Activated naive CD4-positive, alpha-beta T cell (primary cell): ENCODE measurements at places on chromosomes 1 and 21.
A peak's percentile ranks its signal among the peaks of the same experiment; 100 is the strongest.

GRCh38 chr1:153976819-153977249 is 640 bp downstream of the JTB start:
- no peak for DNase-seq

- no peak for DNase-seq
Observed at GRCh38 chr1:33088119-33088906, 7.4 kb downstream of the AZIN2 start.

- DNase-seq, result no peak
Observed at GRCh38 chr1:211487672-211488208, 4.2 kb downstream of the RD3 start.

- DNase-seq, result no peak
Observed at GRCh38 chr1:245571815-245572294, 417.1 kb downstream of the KIF26B start.

GRCh38 chr1:84361796-84362195 is 36.5 kb upstream of the DNASE2B start:
- no peak for DNase-seq

DNA sequence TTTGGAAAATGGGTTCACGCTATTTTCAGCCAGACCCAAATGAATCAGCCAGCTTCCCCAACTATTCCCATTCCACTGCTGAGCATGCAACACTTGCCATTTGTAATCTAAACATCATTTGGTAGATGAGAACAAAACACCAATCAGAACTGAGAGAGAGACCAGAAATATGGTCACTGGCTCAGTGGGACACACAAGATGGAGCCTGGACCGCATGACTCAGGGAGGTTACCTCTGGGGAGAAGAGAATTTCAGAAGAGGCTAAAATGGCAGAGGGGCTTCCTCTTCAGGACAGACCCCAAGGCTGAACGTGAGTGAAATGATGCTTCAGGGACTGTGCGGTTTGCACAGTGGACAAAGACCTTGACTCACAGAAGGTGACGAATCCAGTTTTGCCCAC is 126.6 kb downstream of the URB2 start:
- DNase-seq, result no peak

DNA sequence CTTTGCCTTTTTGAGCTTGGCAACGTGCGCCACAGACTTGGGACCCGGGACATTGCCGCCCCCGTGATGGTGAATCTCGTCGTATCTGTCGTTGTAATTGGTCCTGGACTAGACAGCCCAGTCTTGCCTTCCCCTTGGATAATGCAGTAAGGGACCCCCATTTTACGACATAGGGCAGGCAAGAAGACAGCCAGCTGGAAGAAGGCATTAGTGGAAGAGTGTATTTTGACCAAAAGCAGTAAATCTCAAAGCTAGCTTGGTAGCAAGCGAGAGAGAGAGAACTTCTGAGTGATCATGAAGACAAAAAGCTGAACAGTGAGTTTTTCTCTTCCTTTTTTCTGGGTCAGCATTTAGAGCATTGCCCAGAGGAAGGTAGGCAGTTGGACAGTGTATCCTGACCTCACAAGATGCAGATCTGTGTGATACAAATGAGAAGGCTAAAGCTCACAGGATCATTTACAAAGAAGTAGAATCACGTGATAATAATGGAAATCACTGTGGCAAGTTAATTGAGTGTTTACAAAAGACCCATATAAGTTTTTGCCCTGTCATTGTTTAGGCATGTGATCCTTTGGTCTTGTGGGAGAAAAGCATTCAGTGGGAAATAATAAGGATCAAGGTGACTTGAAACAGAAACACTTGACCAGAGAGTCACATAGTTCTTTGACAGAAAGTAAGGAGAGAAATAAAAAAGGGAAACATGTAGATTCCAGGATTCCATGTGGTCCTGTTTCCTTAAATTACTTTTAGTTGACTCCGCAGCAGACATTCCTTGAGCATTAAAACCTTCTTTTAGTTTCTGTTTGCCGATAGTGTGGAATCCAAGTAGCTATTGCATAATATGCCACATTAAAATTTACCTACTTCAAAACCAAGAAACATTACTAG is 66.3 kb downstream of the CNST start:
- DNase-seq, result no peak

DNA sequence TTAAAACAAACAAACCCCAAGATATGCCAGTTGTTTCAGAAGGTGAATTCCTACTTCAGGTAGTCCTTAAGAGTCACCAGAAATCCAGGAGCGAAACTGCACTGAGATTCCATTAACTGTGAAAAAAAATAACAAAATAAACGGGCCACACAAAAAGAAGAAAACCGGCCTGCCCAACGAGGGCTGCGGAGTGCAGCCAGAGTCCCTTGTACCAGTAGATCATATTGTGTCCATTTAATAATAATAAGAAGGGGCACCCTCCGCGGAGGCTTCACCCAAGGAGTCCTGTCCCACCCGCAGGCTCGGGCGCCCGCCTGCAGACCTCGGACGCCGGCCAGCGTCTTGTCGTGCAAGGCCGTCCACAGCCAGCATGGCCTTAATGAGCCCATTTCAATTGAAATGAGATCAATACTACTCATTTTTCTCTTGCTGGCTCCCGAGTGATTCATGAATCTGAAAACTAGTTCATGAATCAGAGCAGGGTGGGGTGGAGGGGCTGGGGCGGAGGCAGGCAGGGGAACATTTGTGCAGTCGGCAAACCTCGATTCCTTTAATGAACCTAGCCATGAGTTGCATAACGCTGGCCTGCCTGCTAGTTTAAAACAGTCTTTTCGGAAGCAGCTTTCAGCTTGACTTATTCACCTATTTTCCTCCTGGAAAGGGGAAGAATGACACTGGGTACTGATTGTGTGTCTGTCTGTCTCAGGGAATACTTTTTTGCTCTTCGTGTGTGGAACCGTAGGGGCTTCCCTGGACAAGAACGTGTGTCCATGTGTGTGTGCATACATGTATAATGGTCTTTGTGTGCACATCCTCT is 113.1 kb upstream of the IRF2BP2 start:
- no peak for DNase-seq

- DNase-seq, result no peak
Observed at GRCh38 chr1:45299981-45300668, 26.6 kb upstream of the HPDL start.

DNA sequence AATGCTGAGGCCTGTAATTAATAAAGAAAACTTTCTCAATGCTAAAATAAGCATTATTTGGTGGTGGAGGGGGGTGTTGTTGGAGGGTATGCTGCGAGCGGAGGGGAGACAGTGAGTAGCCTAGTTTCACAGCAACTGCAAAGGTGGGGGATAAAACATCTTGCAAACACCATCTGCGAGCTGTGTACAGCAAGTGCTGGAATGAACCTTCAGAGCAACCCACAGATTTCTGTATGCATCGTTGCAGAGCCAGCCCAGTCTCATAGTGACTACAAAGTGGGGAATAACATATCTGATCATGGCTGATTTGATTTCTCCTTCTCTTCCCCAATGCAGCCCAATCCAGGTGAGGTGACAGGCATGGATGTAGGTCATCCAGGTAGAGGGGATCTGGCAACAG is 80.7 kb upstream of the COG2 start:
- no peak for DNase-seq

DNA sequence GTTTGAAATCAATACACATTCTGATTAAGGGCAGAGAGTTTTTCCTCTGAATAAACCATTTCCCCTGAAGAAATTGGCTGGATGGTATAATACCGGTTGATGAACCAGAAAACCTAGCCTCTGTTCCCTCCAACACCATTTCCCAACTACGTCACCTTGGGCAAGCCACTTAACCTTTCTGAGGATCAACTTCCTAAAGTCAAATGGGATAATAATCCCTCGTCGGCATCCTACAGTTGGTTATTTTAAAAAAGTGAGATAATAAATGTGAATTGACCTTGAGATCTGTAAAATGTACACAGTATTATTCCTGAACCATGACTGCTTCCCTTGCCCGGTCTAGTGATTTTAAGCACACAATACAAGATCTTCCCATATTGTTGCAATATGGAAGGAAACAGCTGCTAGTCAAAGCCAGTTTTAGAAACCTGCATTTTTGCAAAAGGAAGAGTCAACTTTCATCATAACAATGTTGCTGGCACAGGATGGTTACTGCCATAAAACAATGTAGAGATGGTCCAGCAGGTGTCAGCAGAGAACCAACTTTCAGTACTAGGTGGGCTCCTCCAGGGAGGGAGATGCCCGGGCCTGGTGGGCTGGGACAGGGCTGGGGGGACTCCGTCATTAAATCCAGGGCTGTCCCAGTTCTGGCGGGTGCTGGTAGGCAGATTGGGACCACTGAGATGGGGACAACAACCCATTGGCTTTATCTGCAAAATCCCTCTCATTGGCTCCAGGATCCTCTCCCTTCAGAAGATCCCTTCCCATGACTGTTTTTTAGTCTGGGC is 5.2 kb upstream of the HLX start:
- no peak for DNase-seq

DNA sequence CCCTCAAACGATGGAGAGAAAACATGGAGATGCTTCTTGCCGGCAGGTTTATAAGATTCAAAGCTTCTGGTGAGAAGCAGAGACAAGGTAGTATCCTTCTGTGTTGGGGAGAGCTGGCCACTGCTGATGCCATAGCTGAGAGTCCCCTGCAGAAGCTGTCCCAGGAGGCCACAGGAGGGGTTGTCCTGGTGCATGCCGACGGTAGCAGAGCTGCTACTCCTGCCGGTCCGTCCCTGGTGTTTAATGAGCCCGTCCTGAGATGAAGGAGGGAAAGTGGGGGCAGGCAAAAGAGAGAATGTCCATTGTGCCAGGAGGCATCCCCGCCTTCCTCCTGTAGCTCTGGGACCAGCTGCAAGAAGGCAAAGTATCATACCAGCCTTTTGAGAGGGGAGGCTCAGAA is 10.4 kb upstream of the C2CD2 start:
- DNase-seq, result no peak

DNA sequence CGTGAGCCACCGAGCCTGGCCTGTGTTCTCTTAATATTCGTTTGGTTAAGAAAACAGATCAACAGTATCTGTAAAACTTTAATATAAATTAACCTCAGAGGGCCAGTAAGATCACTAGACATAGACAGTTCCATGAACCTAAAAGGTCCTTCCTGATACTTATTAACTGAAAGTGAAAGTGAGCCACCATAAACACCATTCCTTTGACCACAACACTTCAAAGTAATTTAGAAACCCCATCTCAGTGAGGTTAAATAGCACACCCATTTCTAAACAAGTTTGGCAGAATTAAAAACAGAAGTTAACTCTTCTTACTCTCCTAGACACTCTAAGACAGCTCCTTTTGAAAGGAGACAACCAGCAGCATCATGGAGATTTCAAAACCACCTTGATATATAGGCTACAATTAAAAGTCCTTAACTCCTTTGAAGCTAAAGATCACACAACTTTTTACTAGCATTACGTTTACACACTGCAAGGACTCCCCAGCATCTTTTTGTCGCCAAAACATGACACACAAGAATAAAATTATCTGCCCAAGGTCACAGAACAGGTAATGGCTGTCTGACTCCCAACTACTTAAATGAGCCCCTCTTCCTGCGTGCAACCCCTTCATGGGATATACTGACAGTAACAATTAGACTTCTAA is 2.2 kb downstream of the RNF19B start:
- no peak for DNase-seq

DNA sequence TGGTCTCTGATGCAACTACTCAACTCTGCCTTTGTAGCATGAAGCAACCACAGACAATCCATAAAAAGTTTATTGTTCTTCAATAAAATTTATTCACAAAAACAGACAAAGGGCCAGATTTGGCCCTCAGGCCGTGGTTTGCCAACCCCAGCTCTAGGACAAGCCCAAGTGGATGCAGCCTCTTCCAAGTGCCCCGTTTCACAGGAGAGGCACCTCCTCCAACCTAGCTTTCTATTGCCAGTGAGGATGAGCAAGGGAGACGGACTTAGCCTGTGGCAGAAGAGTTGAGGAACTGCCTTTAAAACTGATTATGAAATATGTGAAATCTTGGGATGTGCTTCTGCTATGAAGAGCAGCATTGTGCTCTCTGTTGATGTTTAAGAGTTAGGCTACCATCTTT is 105.4 kb downstream of the PSMG1 start:
- DNase-seq, result no peak

- DNase-seq, result no peak
Observed at GRCh38 chr21:35840197-35840799, 220.0 kb downstream of the SETD4 start.

DNA sequence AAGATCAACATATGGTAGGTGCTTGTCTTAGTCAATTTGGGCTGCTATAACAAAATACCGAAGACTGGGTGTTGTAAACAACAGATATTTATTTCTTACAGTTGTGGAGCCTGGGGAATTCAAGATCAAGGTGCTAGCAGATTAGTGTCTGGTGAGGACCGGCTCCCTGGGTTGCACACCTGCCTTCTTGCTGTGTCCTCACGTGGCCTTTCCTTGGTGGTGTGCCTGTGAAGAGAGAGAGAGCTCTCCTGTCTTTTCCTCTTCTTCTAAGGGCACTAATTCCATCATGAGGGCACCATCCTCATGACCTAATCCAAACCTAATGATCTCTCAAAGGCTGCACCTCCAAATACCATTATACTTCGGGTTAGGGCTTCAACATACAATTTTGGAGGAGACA is 45.8 kb upstream of the ATF3 start:
- DNase-seq, result no peak

- DNase-seq, result no peak
Observed at GRCh38 chr1:56550138-56550858, 29.1 kb downstream of the PLPP3 start.

- no peak for DNase-seq
Observed at GRCh38 chr21:16315223-16315622, 585.4 kb downstream of the USP25 start.

DNA sequence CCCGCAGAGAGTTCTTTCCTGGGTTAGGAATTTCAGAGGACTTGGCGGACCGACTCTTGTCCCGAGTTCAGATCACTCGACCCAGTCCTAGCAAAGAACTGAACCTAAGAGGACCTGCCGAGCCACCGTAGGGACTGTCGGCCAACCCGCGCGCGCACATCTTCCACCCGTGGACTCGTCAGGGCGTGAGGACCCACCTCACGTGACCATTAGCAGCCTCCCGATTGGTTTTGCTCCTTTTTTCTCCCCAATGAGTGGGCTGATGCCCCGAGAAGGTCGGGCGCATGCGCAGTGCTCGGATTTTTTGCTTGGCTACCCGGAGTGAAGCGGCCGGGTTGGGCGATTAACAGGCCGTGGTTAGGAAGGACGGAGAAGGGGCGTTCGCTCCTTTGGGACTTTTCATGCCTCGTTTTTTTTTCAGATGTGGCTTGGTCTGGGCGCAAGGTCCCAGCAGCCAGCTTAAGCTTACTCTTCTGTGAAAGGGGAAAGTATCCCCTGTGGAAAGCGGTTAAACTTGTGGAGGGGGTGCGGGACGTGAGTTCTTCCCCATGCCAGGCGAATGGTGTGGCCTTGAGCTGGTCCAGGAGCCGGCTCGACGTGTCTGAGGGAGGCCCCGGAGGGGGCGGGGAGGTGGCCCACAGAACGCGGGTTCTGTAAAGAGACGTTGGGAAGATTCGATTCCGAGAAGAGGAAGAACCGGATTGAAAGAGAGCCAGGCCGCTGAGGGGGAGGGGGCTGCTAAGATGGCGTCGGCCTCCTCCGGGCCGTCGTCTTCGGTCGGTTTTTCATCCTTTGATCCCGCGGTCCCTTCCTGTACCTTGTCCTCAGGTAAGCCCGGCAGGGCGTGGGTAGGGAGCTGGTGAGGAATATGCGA is at the start of gene PIP5K1A:
PIP5K1A (plus strand) TSS at position 299 of the 874 bp plus-strand sequence; CDS start at position 744, 445 bp downstream.
- DNase-seq, result peak; percentile 99

GRCh38 chr1:232511172-232511571 is 118.8 kb downstream of the SIPA1L2 start:
- DNase-seq, result no peak
